ENCODE measurements at places on chromosomes 16 and 17.
A peak's percentile ranks its signal among the peaks of the same experiment; 100 is the strongest.

GRCh38 chr16:72210072-72210471 is 38.1 kb upstream of the PMFBP1 start:
- DNase-seq, result no peak

DNA sequence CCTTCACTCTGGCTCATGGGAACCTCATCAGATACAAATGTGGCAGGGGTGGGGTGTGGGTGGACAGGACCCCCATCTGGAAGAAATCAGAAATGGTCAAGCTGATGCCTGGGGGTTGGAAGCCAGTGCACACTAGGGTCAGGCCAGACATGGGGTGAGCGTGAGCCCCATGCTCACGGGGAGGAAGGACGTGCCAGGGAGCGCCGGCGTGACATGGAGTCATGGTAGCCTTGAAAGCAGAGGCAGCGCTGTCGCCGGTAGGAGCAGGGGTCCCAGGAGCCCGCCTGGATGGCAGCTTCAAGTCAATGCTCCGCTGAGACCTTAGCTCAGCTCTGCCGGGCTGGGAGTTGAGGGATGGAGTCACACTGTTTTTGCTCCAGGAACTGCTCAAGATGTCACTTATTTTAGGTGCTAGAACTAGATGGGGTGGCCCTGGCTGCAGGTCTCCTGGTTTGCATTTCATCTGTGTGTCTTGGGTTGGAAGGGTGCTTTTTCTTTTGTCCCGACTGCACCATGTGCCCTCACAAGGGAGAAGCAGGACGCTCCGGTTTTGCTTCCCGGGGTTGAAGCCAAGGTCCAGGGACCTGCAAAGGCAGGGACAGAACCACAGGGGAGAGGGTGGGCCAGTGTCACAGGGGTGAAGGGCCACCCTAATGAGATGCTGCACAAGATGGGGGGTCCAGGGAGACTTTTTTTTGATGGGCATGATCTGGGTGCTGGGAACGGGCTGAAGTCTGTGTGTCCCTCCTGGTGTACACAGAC is 51.4 kb downstream of the USP22 start:
- DNase-seq, result no peak

GRCh38 chr16:77297996-77298395 is 98.8 kb downstream of the SYCE1L start:
- DNase-seq, result no peak

DNA sequence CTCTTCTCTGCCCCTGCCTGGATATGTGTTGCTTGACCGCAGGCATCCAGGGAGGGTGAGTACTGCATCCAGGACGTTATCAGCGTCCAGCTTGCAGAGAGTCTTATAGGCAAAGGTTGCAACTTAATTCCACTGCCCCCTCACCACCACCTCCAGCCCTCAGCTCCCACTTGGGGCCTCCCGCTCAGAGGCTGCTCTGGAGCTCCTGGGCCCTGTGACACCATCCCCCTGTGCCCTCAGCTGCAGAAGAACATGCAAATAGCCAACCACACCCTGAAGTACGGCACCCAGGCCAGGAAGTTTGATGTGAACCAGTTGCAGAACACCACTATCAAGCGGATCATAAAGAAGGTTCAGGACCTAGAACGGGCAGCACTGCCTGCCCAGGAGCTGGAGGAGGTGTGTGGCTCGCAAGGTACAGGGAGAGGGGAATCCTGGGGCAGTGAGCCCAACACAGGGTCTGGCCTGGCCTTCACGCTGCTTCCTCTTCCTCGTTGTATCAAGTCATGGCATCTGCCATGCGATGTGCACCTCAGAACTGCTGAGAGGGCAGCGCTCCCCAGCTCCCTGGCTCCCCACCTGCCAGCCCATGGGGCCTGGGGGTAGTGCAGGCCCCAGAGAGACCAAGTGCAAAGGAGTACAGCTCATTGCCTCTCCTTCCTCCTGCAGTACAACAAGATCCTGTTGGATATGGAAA is 9.6 kb downstream of the ACE start:
- DNase-seq, result no peak

GRCh38 chr16:17557949-17558348 is 87.2 kb upstream of the XYLT1 start:
- DNase-seq, result no peak

DNA sequence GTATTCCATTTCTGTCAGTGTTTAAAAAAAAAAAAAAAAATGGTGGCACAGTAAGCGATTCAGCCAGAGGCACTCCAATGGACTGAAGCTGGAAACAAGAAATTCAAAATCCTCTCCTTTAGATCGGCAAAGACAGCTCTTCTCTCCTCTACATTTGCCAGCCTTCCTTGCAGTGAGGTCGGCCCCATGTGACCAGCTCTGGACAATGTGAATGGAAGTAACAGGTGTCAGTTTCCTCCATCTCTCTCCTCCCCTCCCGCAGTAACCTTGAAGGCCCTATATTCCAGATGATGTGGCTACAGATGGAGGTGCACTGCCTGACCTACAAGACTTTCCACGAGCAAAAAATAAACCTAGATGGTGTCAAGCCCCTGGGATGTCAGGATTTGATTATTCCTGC is 15.0 kb downstream of the CUEDC1 start:
- DNase-seq, result no peak

DNA sequence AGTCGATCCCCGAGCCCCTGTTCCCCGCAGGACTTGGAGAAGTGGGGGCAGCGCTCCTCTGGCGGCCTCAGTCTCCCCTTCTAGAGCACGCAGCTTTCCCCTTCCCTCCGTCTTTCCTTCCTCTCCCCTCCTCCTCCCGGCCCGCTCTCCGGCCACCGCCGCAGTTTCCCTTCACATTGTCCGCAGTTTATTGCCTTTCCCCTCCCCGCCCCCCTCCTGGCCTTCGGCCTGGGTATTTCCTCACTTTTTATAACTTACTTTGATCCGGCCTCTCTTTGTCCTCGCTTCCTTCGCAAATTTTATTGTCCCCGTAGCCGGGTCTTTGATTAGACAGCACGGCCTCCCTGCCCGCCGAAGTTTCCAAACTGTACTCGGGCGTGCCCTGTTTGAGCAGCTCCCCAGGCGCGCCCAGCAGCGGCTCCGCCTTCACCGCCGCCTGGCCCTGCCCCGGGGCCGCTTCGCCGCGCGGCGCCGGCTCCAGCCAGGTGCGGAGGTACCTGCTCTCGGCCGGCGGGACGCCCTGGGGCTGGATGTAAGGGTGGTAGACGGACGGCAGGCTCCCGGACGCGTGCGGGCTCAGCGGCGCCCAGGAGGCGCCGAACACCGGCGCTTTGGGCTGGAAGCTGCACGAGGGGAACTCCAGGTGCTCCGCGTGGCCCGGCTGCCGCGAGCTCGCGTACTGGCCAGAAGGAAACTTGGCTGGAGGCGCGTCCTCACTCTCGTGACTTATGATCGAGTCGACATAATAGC is 488 bp downstream of the HOXB9 start:
- no peak for DNase-seq

GRCh38 chr16:35754391-35755369 is 2295.3 kb downstream of the TP53TG3F start:
- DNase-seq, result no peak

GRCh38 chr16:85391175-85391707 is 221.9 kb upstream of the GSE1 start:
- no peak for DNase-seq

DNA sequence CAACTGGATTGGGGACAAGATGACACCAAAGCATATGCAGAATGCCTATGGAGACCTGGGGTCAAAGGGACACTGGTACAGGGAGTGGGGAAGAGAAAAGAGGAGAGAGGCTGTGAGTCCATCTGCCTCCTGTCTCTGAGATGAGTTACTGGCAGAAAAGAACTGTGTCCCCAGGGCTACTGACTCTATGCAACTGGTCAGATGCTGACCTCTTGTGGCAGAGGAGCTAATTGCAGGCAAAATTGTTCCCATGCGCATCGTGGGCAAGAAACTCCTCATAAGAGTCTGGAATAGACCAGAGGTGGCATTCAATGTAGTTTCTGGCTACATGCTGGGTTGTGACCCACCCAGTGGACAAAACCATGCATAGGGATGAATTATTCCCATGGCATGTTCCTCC is 26.1 kb upstream of the MLKL start:
- DNase-seq, result no peak

DNA sequence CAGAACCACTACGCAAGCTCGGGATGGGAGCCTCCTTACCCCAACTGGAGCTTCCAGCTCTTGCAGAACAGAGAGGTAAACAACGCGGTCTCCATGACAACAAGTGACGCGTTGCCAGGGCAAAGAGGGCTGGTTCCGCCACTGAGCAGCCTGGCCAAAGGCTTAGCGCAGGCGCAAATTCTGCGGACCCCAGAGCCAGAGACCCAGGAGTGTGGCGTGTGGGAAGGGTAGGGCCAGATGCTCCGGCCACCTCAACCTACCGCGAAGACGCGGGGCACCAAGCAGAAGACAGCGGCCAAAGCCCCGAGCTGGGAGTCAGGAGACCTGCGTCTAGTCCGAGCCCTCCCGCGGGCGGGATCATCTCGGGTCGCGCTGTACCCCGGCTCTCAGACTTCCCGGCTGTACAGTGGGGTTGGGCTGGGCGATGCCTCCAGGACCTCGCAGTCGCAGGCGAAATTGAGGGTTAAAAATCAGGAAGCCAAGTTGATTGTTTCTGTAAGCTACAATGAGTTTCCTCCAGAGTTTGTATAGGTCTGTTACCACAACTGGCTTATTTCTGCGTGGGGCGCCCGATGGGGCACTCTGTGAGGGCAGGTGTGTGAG is at the start of gene TEKT1:
TSS of gene TEKT1 (minus strand) at position 69 of the 603 bp plus-strand sequence. CDS start 1,353 bp downstream, outside the sequence.
- DNase-seq, result peak; percentile 52

- DNase-seq, result no peak
Observed at GRCh38 chr16:877242-878071, 76.9 kb upstream of the GNG13 start.

DNA sequence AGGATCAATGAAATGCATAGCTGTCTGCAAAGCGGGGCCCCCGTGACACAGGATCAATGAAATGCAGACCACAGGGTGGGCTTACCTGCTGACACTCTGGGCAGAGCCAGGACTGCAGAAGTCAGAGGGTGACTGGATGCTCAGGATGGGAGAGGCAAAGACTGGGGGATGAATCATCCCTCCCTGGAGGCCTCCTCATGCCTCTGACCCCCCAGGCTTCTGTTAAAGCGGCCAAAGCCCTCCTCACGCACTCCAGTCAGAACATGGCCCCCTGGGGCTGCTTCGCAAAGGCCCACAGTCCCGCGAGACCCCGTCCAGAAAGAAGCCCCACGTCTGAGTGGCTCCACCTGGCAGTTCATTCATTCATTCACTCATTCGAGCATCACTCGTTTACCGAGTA is 38.4 kb upstream of the FOXF1 start:
- no peak for DNase-seq

GRCh38 chr17:77308861-77309726 is 168.3 kb downstream of the SEC14L1 start:
- no peak for DNase-seq

DNA sequence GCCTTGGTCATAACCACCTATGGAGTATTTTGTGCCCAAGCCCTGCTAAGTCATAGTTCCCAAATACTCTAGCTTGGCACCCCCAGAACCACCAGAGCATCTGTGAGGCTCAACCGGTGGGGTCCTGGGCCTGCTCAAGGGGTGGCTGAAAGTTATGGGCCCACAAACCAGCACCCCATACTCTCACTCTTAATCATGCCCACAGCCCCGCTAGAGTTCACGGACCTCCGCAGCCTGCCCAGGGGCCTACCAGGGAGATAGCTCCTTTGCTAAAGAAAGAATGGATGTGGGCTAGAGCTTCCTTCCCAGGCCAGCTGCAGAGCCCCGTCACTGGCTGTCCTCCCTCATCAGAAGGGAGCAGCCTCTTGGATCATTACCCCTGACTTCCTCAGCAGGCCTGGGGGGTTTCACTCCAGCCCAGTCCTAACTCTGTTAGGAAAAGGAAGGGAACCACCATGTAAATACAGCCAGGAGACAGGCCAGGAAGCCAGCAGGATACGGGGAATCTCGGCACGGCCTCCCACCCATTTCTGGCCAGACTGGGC is 1.4 kb downstream of the GIT1 start:
- no peak for DNase-seq

DNA sequence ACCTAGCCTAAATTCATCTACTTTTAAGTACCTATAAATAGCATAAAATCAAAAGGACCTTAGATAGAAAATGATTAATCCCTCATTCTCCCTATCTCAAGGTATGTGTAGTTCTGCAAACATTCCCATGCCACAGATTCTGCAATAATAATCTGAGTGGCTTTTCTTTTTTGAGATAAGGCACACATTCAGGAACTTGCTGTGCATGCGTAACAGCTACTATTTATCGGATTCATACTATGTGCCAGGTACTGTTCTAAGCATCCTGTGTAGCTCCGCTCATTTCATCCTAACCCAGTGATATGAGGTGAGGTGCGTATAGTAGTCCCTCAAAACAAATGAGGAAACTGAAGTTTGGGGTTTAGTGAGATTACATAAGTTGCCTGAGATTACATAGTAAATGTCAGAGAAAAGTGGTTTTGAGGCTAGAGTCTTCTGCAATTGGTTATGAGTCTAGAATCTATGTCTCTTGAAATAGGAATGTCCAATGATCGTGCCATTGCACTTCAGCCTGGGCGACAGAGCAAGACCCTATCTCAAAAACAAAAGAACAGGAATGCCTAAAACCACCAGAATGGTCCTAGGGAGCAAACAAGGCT is 2.0 kb upstream of the ZNF263 start:
- no peak for DNase-seq

DNA sequence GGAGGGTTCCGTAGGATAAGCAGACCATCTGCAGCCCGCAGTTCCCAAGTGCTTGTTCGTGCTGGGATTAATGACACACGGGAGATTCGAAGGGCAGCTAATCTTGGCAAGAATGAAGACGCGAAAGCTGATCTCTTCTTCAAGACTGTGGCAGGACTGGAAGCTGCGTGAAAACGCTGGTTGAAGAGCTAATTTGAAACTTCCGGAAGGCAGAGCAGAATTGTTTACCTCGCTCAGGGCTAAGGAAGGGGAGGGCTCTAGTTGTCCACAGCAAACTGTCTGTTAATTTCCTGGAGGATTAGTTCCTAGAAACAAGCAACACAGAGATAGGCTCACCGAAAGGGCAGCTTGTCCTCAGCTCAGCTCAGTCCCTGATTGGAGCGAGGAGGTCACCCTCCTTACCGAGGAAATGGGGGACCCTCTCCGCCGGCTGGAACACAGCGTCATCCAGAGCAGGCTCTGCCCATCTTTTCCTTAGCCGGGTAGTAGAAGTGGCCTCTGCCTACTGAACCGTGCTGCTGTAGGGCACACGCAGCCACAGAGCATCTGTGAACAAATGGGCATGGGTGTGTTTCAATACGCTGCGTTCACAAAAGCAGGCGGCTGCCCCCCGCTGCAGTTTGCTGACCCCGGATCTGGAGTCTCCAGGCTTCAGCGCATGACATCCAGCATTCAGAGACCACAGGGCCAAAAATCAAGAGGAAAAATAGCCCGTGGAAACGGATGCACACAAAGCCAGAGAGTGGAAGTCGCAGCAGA is 16.7 kb upstream of the BAIAP2 start:
- DNase-seq, result no peak

DNA sequence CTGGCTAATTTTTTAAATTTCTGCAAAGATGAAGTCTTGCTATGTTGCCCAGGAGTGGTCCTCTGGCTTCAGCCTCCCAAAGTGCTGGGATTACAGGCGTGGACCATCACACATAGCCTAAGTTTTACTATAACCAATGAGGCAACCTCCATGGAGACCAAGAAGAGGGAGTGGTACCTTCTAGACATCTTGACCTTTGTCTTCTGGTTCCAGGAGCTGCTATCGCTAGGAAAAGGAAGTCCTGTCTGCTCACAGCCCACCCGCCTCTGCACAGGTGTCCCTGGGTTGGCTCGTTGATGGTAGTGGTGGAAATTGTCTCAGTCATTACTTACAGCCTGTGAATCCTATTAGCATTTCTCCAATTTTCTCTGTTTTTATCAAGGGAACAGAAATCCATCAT is 169.7 kb downstream of the PRKCA start:
- no peak for DNase-seq

GRCh38 chr17:72687886-72688285 is 404.6 kb downstream of the SLC39A11 start:
- DNase-seq, result no peak
